Stimulated activated CD8-positive, alpha-beta memory T cell treated with anti-CD3 and anti-CD28 coated beads, Interleukin-2, amount 100 ng/mL, for 48 hours (primary cell): ENCODE measurements at places on chromosomes 12 and 14.

DNA sequence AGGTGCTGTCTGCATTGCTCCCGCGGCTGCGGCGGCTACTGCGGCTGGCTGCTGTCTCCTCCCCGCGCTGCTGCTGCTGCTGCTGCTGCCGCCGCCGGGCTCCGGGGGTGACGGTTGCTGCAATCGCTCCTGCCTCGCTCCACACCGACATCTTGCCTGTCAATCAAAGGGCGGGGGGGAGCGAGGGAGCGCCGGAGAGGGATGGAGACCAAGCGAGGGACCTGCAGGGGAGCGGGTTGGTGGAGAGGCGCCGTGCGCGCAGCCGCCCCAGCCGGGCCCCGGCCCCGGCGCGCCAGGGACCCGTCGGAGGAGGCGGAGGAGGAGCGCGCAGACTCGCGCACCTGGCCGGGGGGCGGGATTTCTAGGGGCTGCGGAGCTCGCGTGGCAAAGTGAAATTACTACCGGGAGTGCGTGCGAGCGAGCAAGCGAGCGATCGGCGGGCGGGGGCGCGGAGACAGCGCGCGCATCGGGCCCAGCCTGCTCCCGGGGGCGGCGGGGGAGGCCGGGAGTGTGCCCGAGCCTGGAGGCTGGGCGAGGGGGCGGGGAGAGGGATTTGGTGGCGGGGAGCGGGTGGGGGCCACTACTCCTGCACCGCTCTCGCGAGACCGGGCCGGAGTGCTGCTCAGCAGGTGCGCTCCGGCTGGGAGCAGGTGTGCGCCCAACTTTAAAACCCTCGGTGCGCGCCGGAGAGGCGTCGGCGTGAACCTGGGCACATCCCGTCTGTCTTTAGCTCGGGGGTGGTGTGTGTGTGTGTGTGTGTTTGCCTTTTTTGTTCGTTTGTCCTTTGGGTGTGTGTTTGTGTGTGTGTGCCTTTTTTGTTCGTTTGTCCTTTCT lies at the start of gene KSR2:
Gene KSR2, minus strand, starts transcription at position 165 of the 834 bp plus-strand sequence. CDS start 735 bp downstream, outside the sequence.
- peak; percentile 45 for DNase-seq

DNA sequence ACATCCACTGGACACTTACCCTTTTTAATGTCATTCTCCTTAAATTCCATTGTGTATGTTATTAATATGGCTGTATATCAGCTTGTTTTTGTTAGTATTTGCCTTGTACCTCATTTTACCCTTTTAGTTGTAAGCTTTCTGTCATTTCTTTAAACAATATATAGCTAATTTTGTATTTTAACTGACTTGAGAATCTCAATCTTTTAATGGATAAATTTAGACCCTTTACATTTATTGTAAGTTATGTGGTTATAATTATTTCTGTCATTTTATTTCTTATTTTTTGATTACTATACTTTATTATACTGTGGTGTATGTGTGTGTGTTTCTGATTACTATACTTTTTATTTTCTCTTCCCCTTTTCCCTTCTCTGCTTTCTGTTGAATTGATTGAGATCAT lies 159.0 kb upstream of the LHX5 start:
- no peak for DNase-seq

DNA sequence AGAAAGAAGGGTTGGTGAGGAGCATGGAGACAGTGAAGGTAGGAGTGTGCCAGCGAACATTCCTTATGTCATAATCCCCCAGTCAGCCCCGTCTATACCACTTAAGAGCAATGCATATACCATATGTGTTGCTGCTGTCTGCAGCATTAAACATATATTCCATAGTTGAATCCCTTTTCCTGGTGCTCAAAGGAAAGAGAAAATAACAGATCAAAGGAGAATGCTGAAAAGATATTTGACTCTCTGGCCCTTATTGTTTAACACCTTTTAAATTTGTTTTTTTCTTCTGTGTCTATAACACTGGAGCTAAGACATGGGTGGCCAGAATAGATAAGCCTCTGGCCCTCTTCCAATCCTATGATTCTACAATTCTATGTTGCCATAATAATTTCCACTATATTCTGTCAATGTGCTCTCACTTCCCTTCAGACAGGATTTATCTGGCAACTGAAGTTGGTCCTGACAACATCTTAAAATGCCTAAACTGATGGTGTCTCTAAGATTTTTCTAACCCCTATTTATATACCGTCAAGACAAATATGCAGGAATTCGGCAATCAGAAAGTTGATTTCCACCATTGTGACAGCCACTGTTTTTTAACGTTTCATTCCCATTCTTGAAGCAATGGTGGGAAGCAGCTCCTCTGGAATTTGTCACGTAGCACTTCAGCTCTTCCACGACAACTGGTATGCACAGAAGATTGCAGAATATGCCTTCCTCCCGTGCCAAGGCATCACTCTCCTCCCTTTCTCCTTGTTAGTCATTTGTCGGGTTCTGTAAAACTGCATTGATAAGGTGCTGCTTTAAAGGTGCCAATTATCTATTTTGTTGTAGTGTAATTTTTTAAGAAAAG lies 204.7 kb downstream of the BCAT1 start:
- DNase-seq, result no peak

GRCh38 chr12:56334490-56334793 lies 642 bp upstream of the PAN2 start:
- no peak for DNase-seq

DNA sequence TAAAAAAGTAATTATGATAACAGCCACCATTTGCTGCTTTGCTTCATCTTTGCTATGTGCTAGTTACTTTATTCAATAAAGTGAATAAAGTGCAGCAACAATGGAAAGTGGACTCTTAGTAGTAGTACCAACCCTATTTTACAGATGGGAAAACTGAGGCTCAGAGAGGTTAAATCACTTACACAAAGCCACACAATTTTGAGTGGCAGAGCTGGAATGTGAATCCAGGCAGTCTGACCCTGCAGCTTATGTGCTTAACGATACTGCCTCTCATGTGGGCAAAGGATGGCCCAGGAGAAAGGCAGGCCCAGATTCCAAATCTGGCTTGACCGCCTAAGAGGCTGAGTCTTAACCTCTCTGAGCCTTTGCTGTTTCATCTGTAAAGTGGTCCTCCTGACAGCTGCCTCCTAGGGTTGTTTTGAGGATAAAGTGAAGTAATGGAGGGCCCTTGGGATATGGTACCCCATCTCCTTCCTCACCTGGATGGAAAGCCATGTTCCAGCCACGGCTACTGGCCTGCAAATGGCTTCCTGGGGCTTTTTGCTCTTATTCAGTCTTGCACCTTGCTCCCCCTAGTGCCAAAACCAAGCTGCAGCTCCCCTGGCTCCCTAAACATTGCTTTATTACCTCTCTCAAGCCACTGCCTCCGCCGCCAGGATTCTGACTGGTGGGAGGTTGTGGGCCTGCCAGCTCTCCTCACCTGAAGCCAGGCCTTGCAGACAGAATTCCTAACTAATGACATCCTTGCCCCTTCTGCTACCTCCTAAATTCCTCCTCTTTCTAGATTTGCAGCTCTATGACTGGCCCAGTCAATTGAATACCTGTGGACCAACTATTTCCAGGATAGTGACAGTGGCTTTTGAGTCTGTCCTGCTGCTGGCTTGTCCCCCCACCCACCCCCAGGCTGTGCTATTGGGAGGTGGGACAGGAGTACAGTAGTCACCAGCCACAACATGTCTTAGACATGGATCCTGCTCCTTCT lies 283.3 kb upstream of the PWP1 start:
- peak; percentile 18 for DNase-seq

DNA sequence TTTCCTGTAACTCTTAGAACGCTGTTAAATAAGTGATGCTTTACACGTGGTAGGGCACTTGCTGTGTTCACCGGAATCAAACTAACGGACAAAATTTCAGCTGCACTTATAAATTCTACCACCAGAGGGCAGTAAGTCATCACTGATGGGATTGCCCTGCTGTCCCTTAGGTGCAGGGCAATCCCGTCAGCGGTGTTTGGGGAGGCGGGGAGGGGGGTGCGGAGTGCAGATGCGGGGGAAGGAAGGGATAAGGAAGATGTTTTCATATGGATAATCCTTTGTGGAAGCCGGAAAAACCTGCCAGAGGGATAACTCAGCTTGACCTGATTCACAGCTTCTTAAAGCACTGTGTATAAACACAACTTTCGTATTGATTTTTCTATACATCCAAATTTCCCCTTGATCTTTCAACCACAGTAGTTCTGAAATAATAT lies 21.7 kb upstream of the SLC10A1 start:
- DNase-seq, result peak; percentile 5

GRCh38 chr14:69535230-69535848 lies 39.3 kb downstream of the CCDC177 start:
- DNase-seq, result no peak

DNA sequence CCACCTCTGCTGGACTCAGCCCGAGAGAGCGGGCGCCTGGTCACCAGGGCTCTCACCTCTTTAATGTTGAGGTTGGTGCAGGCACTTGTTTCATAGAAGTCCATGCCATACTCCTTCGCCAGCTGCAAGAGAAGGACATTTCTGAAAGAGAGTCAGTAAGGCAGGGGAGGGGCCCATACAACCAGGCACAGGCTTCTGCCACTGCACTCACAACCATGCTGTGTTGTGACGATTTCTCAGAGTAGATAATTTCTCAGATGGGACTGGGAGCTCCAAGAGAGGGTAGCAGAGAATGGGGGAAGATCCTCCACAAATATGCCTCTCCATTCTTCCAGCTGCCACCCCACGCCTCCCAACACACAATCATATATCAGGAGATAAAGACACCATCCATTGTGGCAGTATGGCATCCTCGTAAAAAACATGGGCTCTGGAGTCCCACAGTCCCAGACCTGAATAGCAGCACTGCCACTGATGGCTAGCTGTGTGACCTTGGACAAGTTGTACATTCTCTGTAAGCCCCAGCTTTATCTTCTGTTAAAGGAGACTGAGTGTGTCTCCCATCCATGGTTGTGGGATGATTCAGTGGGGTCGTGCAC lies 6.2 kb upstream of the GPX2 start:
- no peak for DNase-seq

DNA sequence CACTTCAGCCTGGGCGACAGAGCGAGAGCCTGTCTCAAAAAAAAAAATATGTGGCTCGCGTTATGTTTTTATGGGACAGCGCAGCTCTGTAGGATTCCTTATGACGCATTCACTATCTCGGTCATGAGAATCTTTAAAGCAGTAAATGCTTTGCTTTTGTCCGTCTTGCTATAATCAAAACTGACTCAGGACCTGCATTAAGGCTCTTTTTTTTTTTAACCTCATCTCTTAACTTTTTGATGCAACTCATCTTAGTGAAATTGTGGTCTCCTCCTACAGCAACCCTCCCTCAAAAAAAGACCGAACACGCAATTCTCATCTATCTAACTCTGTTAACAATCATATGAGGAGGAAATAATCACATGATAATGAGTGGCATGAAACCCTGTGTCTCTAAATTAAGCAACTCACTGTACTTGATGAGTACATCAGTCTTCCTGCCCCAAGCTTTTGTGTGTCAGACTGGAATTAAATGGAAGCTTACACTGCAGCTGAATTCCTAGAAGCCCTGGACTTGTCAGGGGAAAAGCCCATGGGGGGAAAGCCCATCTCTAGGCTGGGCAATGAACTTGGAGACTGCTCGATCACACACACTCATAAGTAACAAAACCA lies 4.3 kb downstream of the P2RX4 start:
- DNase-seq, result peak; percentile 14

DNA sequence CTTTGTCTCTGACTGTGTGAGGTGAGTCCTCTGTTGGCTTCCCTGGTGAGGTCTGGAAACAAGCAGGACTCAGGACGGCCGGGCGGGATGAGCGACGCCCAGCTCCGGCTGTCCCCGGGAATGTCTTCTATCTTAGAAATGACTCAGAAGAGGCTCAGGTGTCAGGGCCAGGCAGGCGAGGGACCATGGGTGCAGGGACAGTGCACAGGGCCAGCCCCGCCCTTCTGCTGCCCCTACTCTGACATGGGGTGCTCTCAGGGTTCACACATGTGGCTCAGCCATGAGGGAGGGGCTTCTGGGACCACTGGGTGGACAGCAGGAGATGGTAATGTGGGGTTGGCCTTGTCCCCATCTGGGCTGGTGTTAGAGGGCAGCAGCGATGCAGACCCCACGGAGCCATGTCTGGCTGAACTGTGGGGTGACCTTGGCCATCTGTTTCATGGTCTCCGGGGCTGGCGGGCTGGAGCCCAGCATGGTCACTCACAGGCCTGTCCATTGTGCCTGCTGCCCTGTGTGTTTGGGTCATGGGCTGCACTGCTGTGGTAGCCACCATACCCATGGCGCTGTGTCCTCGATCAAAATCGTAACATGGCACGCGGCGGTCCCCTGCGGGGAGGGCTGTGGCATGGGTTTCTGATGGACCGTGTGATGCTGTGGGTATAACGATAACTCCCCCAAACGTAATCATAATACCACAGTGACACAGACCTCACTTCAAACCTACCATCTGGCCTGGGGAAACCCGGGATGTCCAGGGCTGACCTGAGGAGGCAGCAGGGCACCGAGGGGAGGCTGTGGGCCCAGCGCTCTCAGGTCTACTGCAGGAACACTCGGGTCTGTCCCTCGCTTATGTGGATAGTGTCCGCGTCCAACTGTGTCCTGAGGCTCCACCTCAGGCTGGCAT lies 368.8 kb downstream of the TMEM121 start:
- no peak for DNase-seq

GRCh38 chr14:36583893-36584811 lies 1.7 kb upstream of the NKX2-8 start:
- DNase-seq, result no peak

DNA sequence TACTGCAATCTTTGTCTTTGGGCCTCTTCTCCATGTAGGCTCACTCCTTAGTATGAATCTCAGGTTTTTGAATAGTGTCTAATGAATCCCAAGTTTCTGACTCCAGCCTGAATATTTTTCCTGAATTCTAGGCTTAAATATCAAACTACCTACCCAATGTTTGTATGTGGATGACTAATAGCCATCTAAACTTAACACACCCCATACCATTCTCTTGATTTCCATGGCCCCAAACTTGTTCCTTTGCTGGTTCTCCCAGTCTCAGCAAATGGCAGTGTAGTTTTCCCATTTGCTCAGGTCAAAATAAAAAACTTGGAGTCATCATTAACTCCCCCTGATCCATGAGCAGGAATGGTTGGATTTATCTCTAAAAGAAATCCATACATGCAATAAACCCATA lies 18.8 kb upstream of the SDR39U1 start:
- DNase-seq, result no peak

DNA sequence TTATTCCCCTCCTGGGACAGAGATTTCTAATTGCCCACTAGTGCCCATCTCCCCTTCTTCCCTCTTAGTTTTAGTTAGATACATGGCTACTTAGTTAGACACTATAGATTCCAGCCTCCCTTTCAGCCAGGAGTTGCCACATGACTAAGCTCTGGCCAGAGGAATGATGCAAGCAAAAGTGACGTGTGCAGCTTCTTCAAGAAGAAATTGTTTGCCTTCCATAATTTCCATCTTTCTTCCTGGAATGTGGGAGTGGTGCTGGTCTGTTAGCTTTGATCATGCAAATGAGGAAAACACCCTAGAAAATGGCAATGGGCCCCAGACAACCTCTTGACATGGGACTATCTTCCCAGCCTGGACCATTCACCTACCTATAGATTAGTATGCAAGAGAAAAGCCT lies 21.4 kb downstream of the CCDC177 start:
- no peak for DNase-seq

GRCh38 chr12:113766131-113766878 lies 199.8 kb downstream of the RBM19 start:
- DNase-seq, result no peak

GRCh38 chr14:91405241-91405721 lies 12.3 kb downstream of the CCDC88C start:
- DNase-seq, result peak; percentile 49
